ENCODE measurements at places on chromosomes 12 and 14.

GRCh38 chr14:99472937-99473336, 7.7 kb downstream of the SETD3 start:
- DNase-seq = no peak

- DNase-seq = no peak
These were observed 2.9 kb downstream of the GLIPR1 start for GRCh38 chr12:75483431-75483830.

DNA sequence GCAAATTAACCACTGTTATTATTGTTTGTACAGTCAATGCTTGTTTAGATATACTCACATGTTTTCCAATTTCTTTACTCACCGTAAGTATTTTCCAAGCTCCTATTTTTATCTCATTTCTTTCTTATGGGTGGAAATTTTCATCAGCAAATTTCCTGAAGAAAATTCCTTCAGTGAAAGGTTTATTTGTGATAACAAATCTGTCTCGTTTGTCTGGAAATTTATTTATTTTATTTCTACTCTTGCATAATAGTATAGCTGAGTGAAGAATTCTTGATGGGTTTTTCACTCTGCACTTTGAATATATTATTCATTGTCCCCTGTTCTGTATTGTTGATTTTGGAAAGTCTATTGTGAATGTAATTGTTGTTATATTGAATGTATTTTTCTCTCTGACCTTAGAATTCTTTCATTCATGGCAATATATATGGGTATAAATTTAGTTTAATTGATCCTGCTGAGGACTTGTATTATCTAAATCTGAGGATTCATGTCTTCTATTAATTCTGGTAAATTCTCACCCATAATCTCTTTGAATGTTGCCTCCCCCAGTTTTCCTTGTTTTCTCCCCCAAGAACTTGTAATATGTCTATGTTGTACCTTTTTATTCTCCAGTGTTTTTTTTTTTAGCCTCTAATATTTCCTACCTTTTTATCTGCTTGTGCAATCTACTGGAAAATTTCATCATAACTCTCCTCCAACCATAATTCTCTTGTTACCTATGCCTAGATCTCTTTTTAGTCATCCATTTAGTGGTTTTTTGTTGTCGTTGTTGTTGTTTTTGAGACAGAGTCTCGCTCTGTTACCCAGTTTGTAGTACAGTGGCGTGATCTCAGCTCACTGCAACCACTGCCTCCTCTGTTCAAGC, 21.6 kb upstream of the HOXC13 start:
- no peak for DNase-seq

DNA sequence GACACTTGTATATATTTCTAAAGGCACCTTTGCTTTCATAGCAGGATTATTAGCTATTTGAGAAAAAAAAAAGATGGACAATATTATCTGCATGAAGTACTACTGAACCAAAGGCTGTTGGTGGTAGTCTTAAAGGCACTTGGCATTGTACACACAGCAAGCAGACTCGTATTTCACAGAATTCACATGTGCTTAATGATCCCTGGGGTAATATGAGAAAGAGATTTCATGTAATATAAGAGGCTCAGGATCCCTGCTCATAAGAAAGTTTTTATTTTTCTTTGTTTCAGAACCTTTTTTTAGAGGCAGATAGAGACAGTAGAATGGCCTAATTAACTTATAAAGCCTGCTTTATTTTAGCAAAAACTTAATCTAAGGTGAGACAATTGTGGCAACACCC, 59.5 kb downstream of the SYNE2 start:
- no peak for DNase-seq

DNA sequence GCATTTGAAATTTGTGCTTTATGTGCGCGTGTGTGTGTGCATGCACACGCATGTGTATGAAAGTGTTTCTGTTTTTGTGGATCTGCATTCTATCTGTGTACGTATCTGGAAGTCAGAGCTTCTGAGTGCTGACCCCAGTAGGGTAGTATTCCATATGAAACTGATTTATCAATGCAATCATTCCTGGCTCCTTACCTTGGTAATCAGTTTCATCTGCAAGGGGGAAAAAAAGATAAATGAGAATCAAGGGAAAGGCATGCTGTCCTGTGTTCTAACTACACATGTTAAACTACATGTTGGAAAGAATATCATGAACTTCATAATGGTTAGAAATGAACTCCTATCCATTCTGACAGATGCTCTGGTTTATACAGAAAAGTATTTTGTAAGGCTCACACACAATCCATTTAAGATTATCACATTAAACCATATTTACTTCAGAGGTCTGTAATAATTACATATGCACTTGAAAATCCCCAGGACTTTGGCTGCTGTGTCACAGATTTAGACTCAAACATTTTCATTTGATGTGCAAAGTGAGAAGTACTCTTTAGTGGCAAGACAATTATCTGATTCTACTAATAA, 276.1 kb upstream of the LMO3 start:
- DNase-seq = no peak

DNA sequence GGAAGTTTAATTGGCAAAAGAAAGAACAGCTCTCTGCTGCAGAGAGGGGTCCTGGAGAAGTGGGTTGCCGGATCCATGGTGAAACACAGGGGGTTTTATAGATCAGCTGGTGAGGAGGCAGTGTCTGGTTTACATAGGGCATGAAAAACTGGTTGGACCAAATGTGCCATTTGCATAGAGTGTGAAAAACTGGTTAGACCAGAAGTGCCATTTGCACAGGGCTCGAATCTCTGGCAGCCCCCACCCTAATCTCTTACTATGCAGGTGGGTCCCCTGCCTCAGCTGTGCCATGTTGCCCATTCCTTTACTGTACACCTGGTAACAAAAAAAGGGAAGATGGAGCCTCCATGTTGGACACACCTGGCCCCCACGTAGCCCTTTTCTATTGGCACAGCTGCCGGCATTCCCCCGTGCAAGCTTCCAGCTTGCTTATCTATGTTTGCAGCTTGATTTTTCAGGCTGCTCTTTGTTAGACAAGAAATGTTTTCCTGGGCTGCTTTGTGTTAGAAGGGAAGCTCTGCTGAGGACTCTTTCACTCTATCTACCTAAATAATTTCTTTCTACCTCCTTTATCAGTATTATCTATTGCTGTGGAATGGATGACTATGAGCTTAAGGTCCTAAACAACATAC, 61.1 kb upstream of the TMEM132D start:
- no peak for DNase-seq

DNA sequence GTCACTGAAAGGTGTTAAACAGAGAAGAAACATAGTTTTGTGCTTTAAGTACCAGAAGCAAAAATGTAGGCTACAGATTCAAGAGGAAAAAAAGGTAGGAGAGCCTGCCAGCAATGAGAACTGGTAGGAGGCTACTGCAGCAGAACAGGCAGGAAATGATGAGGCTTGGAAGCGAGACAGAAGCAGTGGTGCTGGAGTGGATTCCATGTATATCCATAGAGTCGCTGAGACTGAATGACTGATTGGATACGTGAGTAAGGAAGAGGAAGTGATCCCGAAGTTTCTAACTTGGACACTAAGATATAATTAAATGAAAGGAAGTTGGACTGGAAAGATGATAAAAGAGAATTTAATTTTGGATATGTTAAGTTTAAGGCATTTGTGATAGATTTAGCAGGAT, 45.0 kb upstream of the CCDC91 start:
- no peak for DNase-seq

- DNase-seq = no peak
These were observed 36.2 kb downstream of the CCDC92 start for GRCh38 chr12:123936471-123936870.

DNA sequence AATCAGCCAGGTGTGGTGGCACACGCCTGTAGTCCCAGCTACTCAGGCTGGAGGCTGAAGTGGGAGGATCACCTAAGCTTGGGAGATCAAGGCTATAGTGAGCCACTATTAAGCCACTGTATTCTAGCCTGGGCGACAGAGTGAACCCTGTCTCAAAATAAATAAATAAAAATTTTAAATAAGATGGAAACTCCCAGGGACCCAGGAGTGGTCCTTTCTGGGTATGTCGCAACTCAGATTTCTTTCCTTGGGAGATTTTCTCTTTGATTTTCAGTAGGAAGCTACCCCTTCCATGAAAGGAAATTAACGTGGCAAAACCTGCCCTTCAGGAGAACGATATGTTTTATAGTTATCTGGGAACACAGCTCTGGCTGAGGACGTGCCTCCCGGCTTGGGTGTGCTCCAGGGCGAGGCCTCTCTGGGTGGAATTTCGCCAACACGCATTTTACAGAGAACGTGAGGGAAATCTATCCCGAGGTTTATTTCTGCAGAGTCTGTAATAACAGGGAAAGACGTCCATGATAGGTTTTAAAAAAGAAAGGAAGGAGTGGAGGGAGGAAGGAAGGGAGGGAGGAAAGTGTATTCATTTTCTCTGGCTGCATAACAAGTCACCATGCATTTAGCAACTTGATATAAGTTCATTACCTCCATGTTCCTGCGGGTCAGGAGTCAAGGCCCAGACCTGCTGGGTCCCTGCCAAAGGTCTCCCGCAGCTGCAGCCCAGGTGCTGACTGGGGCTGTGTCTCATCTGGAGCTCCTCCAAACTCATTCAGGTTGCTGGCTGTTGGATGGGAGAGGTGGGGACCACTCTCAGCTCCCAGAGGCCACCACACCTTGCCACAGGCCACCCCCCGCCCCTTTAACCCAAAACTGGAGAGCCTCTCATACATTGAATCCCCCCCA, 80.6 kb upstream of the GSC start:
- DNase-seq = no peak

DNA sequence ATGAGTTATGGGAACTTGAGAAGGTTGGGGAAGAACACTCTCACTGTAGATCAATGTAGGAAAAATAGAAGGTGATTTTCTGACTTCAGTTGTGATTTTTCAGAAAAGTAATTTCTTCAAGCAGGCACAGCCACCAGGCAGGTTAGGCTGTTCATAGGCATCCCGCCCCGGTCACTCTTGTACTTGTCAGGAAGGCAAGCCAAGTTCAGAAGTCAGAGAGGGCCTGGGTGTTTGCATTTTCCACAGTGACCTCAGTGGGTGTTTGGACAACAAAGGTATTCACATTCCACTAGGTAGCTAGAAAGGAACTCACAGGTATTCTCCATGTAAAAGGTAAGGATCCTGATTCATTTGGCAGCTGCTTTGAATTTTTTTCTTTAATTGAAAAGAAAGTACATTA, 3.0 kb upstream of the FAM234B start:
- no peak for DNase-seq

DNA sequence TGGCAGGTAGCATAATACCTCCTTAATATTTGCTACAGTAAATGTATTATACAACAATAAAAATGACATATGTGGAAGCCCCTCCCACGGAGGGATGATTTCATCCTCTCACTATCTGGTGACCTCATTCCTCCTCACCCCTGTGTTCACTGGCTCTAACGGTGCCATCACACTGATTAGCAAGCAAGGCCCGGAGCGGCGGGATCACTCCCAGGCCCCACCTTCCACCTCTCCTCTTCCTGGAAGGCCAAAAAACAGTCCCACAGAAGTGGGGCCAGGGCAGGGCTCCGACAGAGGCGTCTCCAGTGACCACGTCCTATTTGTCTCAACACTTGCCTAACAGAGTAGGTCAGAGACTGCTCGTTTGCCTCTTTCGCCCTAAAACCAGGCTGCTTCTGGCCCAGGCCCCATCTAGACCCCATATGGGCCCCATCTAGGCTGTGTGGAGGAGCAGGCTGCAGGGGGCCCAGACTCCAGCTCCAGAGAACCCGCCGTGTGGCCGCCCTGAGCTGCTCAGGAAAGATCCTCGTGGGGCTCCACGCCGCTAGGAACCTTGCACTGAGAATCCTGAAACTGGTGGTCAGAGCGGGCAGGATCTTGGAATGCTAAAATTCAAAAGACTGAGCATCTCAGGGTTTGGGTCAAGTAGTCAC, 3.7 kb downstream of the SELPLG start:
- DNase-seq = no peak

DNA sequence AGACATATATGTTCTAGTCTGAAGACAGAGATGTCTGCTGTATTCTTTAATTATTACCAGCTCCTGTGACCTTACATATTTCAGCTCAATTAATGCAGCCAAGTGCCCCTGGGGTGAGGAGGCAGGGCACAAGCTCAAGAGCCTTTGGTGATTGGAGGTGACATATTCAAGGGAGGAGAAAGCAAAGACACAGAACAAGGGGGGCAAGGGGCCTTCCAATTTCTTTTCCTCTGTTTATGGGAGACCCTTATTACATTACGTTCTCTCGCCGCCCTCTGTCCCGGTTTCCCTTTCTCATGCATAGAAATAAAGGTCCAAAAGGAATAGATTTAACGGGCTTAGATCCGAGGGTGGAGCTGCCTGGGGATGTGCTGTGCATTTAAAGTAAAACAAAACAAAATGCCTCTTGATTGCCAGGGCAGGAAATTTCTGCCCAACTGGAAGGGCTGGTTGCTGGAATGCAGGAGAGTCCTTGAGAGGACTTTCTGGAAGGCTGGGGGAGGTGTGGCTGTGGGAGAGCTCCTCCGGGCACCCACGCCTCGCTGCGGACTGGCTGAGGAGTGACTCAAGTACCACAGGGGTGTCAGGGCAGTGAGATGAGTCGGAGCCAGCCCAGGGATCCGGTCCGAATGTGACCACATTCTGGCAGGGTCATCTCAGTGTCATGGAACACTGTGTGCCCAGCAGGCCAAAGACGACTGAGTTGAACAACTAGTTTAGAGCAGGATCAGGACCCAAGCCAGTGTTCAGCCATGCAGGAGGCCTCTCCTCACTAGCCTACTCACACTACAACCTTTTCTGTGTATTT, 32.1 kb upstream of the GSG1 start:
- DNase-seq = no peak

DNA sequence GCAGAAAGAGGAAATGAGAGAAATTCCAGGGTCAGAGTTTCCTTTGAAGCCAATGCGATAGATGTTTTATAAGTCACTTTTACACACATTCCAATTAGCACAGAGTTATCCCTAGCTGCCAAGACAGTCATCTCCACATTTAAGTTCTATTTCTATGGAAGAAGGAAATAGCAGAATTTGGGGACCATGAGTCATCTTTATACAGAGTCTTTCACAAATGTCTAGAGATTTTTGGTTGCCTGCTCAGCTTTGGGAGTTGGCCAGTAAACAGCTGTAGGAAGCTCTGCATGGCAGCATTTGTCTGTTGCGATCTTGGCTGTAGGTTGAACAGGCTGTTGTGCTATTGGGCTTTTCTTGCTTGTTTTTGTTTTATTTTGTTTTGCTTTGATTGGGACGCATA, 884.3 kb downstream of the GALC start:
- DNase-seq = no peak

DNA sequence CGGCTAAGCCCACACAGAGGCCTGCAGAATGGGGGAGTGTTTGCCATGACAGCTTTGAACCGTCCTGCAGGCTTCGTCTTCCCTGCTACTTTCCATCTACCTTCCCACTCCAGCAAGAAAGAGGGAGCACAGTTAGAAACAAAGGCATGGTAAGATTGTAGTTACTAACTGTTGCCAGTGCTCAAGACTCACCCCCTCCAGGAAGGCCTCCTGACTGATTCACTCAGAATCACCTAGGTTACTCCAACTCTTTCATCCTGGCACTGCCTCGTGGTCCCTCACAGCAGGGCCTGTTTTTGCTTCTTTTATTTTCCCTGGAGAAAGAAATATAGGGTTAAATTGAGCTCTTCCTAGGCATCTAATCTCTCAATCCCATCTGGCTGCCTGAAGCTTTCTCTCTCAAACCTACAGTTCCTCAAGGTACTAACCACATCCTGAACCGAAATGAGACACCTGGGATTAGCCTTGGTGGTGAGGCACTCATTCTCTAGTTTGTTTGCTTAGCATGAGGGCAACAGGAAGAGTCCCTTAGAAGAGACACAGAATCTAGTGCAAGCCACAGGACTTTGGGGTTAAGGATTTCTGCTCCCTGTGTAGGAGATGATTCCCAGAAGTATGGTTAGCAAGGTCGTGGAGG, 7.8 kb downstream of the GALNT6 start:
- no peak for DNase-seq

GRCh38 chr12:42020226-42020625, 124.4 kb downstream of the GXYLT1 start:
- no peak for DNase-seq

Data from stimulated activated CD8-positive, alpha-beta memory T cell treated with anti-CD3 and anti-CD28 coated beads, Interleukin-4, amount 100 ng/mL, for 24 hours (primary cell).